ENCODE measurements at places on chromosomes 1 and 21.

GRCh38 chr1:85328713-85329397 is 52.4 kb upstream of the BCL10 start:
- DNase-seq = peak; percentile 99

- DNase-seq = peak; percentile 82
Measured at GRCh38 chr1:202221911-202222909, 28.6 kb downstream of the LGR6 start.

- peak; percentile 61 for DNase-seq
Measured at GRCh38 chr1:59046730-59047157, 250.2 kb upstream of the FGGY start.

- DNase-seq = no peak
Measured at GRCh38 chr1:100441651-100442050, 89.3 kb downstream of the CDC14A start.

GRCh38 chr1:67897270-67897949 is 64.1 kb upstream of the GNG12 start:
- DNase-seq = no peak

- no peak for DNase-seq
Measured at GRCh38 chr1:2496087-2496622, 20.1 kb downstream of the PLCH2 start.

GRCh38 chr21:27424601-27425000 is 457.7 kb upstream of the ADAMTS5 start:
- DNase-seq = peak; percentile 57

DNA sequence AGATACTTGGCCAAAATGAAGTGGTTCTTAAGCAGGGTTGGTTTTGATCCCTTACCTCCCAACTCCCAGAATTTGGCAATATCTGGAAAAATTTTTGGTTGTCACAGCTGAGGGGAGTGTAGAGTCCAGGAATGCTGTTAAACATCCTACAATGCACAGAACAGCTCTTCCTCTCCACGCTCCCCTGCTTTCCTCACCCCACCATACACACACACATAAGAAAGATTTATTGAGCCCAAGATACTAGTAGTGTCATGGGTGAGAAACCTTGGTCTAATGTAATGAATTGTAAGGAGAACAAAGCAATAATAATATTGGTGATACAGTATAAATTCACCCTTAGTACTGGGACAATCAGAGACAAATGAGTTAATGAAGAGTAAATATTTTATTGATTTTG is 47.8 kb downstream of the ASB17 start:
- DNase-seq = no peak

DNA sequence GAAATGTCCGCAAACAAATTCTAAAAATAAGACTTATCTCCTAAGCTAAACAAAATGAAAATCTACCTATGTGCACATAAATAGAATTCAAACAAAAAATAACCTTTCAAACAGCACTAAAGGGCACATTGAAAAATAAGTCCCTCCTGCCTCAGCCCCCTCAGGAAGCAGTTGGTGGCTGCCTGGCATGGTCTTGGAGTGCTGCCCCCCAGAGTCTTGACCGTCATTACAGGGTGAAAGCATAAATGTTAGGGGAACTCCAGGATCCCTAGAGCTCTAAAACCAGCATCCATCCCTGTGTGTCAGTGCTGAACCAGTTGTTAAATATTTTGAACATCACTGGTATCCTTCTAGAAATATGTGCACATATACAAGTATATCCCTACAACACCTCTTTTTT is 6.5 kb upstream of the NPL start:
- DNase-seq = no peak

DNA sequence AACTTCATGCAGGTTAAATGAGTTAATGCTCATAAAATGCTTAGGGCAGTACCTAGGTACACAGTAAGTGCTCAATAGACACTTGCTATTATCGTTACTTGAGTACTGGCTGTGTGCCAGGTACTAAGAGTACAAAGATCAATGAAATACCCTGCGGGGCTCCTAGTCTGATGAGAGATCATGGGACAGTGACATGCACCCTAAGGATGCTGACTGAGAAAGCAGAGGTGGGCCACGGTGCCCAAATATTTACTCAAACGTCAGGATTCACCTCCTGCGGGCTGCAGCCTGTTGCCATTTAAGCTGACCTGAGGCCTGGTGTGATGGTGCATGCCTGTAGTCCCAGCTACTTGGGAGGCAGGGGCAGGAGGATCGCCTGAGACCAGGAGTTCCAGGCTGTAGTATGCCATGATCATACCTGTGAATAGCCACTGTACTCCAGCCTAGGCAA is 19.8 kb upstream of the LUZP1 start:
- DNase-seq = no peak

GRCh38 chr1:8651236-8651890 is 166.1 kb downstream of the RERE start:
- DNase-seq = no peak

GRCh38 chr1:41404308-41404761 is 43.1 kb downstream of the FOXO6 start:
- peak; percentile 49 for DNase-seq

DNA sequence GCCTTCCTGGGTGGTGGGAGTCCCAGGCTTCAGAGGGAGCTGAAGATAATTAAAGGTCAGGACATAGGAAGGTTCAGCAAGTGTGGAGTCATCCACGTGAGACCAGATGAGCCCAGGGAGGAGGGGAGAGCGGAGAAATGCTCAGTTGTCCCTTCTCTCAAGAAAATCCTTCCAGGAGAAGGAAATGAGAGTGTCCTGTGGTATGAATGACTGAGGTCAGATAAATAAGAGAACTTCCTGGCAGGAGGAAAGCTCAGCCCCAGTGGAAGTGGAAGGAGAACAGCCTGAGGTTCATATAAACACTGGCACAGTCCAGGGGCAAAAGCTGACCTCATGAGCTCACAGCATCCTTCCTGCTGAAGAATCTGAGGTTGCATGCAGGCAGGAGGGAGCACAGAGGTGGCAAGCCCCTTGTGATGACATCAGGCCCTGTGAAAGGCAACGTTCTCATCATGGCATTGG is 97.6 kb downstream of the NAV1 start:
- peak; percentile 79 for DNase-seq

DNA sequence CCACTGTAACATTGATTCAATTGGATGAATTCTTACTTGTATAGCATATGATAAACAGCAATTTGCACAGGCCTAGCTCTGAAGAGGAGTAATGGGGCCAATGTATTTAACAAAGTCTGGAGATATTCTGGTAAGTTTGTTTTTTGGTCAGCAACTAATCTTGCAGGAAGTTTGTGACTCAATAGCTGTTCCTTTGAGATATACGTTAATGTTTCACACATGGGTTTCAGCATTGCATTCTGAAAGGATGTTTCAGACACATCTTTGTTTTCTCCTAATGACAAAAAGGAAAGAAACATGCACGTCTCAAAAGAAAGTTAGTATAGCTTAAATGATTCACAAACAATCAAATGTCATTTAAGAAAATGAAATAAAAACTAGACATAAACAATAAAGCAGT is 49.0 kb downstream of the LTN1 start:
- no peak for DNase-seq

DNA sequence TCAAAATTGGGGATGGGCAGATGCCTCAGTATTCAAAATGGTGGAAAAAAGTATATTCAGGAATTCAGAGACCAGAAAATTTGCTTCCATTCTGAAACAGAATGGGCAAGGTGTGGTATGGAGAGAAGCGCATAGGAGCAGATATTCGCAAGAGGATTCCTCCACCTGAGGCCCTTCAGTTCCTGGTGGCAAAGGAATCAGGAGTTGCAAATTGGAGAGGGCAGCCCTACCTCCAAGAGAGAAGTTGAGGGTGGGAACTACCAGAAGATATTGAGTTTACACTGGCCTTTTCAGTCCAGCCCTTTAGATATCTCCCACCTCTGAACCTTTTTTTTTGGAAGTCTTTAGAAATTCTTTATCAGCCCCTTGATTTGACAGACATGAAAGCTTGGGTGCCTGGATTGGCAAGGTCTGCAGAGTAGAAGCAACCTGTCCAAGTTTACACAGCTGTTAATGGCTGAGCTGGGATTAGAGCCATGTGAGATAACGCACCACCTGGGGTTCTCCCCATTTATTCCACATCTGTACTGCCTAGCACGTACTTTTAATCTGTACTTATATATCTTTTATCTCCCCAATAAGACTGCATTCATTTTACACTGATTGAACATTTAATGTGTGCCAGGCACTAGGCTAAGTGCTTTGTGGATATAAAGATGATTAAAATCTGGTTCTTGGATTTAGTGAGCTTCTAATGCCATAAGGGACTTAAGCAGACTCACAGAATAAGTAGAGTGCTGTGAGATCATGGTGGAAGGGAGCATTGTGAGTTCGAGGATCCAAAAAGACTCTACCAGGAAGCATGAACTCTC is 99.5 kb downstream of the NGF start:
- no peak for DNase-seq

GRCh38 chr1:6832531-6833188 is 47.4 kb downstream of the CAMTA1 start:
- DNase-seq = no peak

- DNase-seq = no peak
Measured at GRCh38 chr1:221919341-221919740, 177.5 kb upstream of the DUSP10 start.

DNA sequence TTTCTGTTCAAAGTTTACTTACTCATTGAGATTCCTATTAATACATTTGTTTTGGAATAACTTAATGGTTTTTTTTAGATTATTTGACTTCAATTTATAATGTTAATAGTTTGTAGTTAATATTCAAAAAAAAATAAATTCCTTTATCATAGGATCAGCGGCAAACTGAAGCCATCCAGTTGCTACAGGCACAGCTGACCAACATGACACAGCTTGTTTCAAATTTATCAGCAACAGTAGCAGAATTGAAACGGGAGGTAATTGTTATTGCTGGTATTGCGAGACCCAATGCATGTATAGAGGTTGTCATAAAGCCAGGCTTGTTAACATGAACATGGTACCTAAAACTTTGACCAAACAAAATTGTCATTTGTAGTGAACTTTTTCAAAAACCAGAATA is 59.0 kb upstream of the FASLG start:
- DNase-seq = no peak

- peak; percentile 66 for DNase-seq
Measured at GRCh38 chr1:227317523-227318015, 723 bp downstream of the CDC42BPA start.

- DNase-seq = no peak
Measured at GRCh38 chr1:245131026-245131393, 23.8 kb upstream of the KIF26B start.

GRCh38 chr1:70910013-70910412 is 137.6 kb downstream of the PTGER3 start:
- DNase-seq = no peak
